Activated CD8-positive, alpha-beta T cell treated with anti-CD3 and anti-CD28 coated beads, Interleukin-2, amount 10 ng/mL, durations not matched to agents 7 days and 5 days (primary cell): ENCODE measurements at places on chromosomes 11 and 22.

DNA sequence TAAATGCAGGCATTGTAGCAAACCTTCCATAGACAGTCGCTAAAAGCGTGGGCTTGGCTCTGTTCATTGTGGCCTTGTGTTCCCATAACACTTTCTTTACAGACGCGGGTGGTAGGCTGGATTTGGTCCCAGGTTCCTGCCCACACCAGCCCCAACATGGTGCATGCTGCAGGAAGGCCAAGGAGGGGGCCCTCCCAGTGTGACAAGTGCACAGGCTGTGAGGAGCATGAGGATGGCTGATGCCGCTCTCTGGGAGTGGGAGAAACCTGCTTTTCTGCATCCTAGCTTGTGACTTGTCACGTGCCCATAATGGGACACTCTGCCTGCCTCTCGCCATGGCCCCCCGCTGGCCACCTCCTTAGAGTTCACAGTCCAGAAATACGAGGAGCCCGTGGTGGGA, 161.8 kb upstream of the B3GAT1 start:
- DNase-seq = peak; percentile 5

DNA sequence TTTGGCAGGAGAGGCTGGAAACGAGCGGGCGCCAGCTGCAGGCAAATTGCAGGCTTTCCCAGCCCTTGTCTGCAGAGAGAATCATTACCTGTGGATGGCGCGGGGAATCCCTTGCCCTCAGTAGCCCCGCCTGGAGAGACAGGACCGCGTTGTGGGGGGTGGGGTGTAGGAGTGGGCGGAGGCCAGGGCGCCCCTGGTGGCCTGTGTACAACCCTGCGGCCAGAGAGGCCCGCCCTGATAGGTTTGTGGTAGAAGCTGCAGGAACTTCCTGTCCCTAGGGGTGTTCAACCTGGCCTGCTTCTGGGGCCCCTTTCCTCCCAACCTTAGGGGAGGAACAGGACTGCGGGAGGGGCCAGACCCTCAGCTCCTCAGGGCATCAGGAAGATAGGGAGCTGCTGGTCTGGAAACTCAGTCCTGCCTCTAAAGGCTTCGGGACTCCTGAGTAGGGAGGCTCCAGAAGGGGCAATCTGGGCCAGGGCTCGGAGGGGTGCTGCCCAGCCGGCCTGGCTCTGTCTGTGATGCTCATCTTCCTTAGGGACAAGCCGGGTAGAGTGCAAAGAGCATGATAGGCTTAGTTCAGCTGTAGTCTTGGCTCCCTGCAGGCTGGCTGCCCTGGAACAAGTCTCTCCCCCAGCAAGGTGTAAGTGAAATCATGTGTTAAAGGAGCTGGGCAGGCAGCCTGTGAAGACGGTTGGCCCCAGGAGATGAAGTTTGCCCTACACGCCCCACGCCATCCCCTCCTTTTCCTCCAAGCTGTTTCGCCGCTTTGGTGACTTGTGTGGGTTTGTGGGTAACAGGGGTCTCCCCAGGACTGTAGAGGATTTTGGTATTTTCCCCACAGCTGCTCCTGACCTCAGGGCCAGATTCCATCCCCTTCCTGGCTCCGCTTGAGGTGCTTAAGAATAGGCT, 24.1 kb upstream of the SUSD2 start:
- DNase-seq = peak; percentile 97

- no peak for DNase-seq
Observed at GRCh38 chr11:3840870-3841425, at the start of gene RHOG. RHOG (minus strand) TSS chr11:3840959; CDS start chr11:3828138, 12,821 bp downstream.

DNA sequence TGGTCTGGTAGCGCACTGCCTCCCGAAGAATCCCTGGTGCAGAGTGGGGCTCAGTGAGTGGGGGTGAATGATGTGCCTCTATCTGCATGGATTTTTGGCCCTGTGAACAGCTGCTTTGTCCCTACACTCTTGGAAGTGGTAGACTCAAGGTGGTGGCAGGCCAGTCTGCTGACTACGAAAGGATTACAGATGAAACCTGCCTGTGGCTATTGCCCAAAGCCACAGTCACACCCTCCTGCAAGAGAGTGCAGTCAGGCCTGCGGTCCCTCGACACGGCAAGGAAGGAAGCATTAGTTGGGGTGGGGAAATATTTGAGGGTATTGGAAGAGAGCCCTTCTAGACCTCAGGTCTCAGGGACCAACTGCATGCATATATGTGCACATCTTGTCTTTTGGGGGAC, 63.7 kb downstream of the DSCAML1 start:
- no peak for DNase-seq

DNA sequence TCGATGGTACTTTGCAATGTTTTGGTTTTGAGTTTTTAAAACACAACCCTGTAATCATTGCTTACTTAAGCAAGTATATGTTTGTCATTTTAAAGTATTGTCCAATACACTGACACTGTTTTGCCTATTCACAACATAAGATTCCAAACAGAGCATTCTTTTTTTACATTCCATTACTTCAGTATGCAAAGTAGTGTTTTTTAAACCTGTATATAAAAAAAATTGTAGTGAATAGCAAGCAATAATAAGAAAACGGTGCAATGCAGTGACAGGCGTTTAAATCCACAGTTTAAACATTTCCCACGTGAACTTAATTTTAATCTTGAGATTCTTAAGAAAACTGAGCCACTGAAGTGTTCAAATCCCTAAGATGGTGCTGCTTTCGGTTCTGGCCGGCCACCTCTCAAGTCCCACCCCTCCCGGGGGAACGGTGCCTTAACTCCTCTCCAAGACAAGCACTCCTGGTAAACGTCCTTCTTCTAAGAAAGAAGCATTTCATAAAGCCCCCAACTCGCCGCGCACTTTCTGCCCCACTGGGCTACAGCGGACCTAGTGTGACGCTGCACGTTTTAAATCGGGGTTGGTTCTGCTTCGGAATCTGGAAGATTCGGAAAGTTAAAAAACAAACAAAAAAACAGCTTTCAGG, 2.9 kb downstream of the PGR start:
- no peak for DNase-seq

- no peak for DNase-seq
Observed at GRCh38 chr11:128757886-128758612, 64.2 kb downstream of the FLI1 start.

- DNase-seq = no peak
Observed at GRCh38 chr11:104286129-104286528, 122.2 kb upstream of the PDGFD start.

- DNase-seq = no peak
Observed at GRCh38 chr11:58867556-58867955, 23.1 kb upstream of the GLYATL2 start.

GRCh38 chr22:45202333-45203149, 38.2 kb downstream of the KIAA0930 start:
- no peak for DNase-seq

GRCh38 chr22:26295563-26296126, 126.4 kb downstream of the SEZ6L start:
- DNase-seq = no peak

GRCh38 chr11:76169473-76169896, 36.8 kb downstream of the WNT11 start:
- DNase-seq = no peak

- DNase-seq = no peak
Observed at GRCh38 chr11:10797531-10797930, 11.2 kb downstream of the EIF4G2 start.

- no peak for DNase-seq
Observed at GRCh38 chr11:116543911-116544475, 228.8 kb downstream of the BUD13 start.

GRCh38 chr11:121418625-121419114, 33.4 kb upstream of the SORL1 start:
- DNase-seq = peak; percentile 77

GRCh38 chr11:64799623-64800302, 3.3 kb downstream of the MAP4K2 start:
- DNase-seq = no peak
